M059J (cell line): ENCODE measurements at places on chromosomes 6 and 20. TPM values are rescaled to one million over a fixed set of nuclear protein-coding genes. Genes with fewer than 3 reads are reported as not detected.

Gene ENPP3
- 0.02 and 0.54 TPM in 2 replicates for total RNA-seq

DNA sequence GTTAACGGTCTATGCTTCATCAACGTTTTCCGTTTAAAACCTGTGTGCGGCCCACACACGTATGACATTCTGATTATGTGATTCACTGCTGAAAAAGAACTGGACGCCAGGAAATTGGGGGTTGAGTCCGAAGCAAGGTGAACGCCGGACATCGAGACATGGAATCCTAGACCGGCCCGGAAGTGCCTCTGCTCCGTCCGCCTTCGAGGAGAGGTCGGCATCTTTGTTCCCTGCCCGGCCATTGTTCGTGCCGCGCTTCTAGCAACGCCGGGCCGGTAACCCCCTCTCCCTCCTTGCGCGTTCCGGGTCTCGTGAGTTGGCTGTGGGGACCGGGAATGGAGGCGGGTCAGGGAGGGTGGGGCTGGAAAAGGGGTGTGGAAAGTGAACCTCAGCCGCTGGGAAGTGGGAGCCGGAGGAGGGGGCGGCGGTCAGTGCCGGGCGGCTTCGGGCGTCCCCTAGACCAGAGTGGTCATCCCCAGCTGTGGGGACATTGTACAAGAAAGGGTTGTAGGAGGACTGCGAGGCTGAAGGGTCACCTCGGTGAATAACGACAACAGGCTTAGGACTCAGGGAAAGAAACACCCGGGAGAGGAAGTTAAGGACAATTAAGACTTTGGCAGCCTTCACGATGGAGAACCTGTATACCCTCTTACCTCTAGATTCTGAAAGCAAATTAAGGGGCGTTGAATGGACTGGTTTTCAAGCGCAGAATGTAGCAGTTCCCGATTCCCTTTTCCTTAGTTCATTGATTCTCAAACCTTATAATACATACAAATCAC, at the start of gene ZSCAN9:
ZSCAN9 (plus strand) TSS at position 220 of the 779 bp plus-strand sequence. CDS start 1,810 bp downstream, outside the sequence.
- peak; percentile 98 for DNase-seq

GRCh38 chr6:157951828-157952227, 29.8 kb upstream of the SYNJ2 start:
- no peak for DNase-seq

DNA sequence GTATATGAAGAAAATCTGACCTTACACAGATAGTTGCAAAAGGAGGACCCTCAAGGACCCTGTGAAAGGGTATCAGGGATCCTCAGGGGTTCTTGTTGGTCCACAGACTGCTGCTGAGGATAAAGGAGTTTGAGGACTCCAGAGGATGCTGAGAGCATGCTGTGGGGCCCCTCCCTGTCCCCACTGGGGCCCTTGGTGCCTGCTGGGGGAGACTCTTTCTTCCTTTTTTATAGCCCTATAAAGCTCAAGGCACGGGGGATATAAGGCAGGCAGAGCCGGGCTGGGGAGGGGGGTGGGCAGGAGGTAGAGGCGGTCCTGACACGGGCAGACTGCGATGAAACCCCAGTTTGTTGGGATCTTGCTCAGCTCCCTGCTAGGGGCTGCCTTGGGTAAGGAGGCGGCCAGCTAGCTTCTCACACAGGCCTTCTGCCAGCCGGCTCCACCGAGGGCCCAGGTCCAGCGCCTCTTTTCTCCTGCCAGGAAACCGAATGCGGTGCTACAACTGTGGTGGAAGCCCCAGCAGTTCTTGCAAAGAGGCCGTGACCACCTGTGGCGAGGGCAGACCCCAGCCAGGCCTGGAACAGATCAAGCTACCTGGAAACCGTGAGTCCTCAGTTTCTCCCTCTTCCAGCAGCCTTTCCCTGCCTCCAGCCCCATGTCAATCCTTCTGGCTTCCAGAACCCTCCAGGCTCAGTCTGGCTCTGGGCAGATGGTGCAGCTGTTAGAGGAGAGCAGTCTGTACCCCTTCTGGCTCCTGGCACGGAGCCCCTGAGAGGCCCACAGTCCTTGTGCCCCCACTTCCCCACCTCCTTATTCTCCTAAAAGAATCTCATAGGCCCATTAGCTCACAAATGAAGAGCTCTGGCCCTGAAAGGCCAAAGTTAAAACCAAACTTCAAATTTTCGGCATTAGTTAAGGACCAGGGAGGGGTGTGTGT, at the start of gene LY6G6D:
LY6G6D (plus strand) TSS at position 327 of the 937 bp plus-strand sequence; CDS start at position 335, 8 bp downstream.
- no peak for DNase-seq
